CD8-positive, alpha-beta memory T cell (primary cell): ENCODE measurements at places on chromosomes 5 and 9. TPM values are rescaled to one million over a fixed set of nuclear protein-coding genes. Genes with fewer than 3 reads are reported as not detected.

The BOD1 gene
- total RNA-seq, result 23.0 TPM

The CSF1R gene
- total RNA-seq, result 1.7 TPM

The CMBL gene
- total RNA-seq, result 3.8 TPM

The SPAAR gene
- total RNA-seq, result not detected

The TMEM252 gene
- not detected for total RNA-seq

The PHPT1 gene
- 110 TPM for total RNA-seq

The ANKRD18A gene
- total RNA-seq, result 2.1 TPM

The OR1Q1 gene
- not detected for total RNA-seq

The CNTFR gene
- not detected for total RNA-seq

DNA sequence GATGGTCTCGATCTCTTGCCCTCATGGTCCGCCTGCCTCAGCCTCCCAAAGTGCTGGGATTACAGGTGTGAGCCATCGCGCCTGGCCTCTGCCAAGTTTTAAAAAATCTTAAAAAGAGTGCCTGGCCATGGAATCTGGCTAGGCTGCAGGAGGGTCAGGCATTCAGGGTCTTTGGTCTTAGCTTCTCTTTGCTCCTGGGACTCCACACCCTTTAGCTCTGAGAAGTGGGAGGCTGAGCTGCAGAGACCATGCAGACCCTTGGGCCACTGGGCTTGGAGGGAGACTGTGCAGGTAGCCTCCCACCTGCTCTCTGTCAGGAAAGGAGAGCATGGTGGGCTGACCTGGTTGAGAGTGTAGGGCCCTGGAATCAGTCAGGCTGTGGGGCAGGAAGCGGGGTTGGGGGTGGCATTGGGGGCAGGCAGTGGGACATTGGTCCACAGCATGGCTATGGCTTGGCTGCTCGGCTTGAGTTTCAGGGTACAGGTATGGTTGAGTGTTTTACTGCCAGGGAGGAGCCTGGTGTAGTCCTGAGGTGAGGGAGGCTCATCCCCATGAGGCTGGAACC lies 20.8 kb downstream of the PHF2 start:
- peaks cover 50% of the 10 kb centered on the region for H3K4me1 ChIP-seq
- no peaks in the 10 kb centered on the region for H3K27me3 ChIP-seq
- DNase-seq, result no peak
- H3K36me3 ChIP-seq, result no peaks in the 10 kb centered on the region
- H3K4me3 ChIP-seq, result no peak overlapping the region
- no peak overlapping the region for H3K27ac ChIP-seq

- no peaks in the 10 kb centered on the region for H3K27me3 ChIP-seq
- H3K36me3 ChIP-seq, result no peaks in the 10 kb centered on the region
- DNase-seq, result no peak
These were observed 76.3 kb downstream of the HSPA4 start for GRCh38 chr5:133128066-133128465.

DNA sequence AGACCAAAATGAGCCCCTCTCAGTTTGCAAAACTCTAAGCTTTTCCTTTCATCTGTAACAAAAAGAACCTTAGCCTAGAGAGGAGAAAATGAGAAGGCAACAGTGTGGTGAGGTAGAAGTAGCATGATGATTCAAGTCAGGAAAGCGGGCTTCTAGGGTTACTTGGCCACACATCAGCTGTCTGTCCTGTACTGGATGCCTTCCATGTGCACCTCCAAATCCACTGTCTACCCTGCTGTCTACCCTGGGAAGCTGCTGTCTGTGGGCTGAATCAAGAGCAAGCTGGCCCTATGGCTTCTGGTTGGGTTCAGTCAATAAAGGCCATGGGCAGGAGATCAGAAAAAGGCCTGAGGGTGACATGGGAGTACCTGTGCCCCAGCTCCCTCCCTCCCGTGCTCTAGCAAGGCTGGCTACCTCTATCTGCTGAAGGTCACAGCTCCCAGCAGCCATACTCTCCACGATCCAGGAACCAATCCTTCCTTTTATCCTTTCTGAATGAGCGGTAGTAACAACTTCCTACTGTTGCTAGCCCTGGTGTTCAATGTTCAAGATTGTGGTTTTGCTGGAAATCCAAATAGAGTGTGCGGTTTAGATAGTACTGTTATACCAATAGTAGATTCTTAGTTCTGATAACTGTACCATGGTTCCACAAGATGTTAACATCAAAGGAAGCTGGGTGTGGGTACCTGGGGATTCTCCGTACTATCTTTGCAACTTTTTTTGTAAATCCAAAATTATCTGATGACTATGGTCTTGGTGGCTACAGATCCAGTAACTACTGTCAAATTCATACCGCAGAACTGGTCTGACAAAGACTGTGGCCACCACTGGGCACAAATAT lies 191.0 kb downstream of the ESM1 start:
- H3K4me1 ChIP-seq, result peaks cover 7% of the 10 kb centered on the region
- no peak overlapping the region for H3K4me3 ChIP-seq
- no peaks in the 10 kb centered on the region for H3K27me3 ChIP-seq
- no peak for DNase-seq

GRCh38 chr5:43231977-43232376 lies 40.0 kb downstream of the NIM1K start:
- no peaks in the 10 kb centered on the region for H3K4me1 ChIP-seq
- H3K4me3 ChIP-seq, result no peak overlapping the region
- H3K36me3 ChIP-seq, result no peaks in the 10 kb centered on the region
- no peaks in the 10 kb centered on the region for H3K27me3 ChIP-seq
- no peak for DNase-seq
- H3K27ac ChIP-seq, result no peak overlapping the region

DNA sequence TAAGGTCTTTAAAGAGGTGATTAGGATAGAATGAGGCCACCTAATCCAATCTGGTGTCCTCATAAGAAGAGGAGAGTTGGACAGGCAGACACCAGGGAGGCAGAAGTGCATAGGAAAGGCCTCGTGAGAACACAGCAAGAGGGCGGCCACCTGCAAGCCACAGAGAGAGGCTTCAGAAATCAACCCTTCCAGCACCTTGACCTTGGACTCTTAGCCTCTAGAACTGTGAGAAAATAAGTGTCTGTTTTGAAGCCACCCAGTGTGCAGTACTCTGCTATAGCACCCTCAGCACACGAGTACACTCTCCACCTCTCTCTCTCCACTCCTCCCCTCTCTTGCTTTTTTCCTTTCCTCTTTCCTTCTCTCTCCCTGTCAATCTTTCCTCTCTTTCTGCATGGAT lies 26.8 kb downstream of the NIPAL4 start:
- no peaks in the 10 kb centered on the region for H3K4me1 ChIP-seq
- H3K27me3 ChIP-seq, result no peaks in the 10 kb centered on the region
- H3K36me3 ChIP-seq, result no peaks in the 10 kb centered on the region
- H3K27ac ChIP-seq, result no peak overlapping the region

DNA sequence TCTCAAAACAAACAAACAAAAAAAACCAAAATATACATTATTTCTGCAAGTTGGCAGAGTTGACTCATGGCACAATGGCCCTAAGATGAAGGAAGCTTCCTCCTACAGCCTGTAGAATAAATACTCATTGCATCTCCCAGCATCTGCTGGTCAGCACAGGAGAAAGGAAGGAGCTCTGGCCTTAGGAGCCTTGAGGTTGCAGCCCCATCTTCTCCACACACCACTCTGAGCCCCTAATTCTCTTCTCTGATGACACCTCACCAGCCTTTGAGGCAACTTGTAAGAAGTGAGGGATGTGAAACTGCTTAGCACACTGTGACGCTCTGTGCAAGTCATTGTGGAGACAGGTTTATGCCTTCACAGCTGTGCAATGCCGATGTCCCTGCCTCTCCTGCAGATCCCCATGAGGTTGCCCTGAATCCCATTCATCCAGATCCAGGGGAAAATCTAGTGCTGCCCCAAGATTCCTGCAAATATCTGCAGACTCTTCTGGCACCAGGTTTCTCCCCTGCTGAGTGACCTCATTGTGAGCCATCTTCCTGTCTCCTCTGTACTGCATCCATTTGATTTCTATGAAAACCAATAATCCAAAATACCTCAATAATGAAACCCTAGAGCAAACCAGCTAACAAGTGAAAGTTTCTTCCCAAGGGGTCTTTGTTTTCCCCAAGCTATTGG lies 65.3 kb upstream of the TGFBR1 start:
- H3K27me3 ChIP-seq, result no peaks in the 10 kb centered on the region
- H3K4me1 ChIP-seq, result peaks cover 4% of the 10 kb centered on the region
- no peak overlapping the region for H3K4me3 ChIP-seq
- no peaks in the 10 kb centered on the region for H3K36me3 ChIP-seq
- no peak overlapping the region for H3K27ac ChIP-seq

- no peaks in the 10 kb centered on the region for H3K4me1 ChIP-seq
- no peaks in the 10 kb centered on the region for H3K36me3 ChIP-seq
- H3K27me3 ChIP-seq, result no peaks in the 10 kb centered on the region
These were observed 121.1 kb downstream of the BOD1 start for GRCh38 chr5:173495225-173495904.

- H3K4me3 ChIP-seq, result no peak overlapping the region
- H3K36me3 ChIP-seq, result no peaks in the 10 kb centered on the region
- no peaks in the 10 kb centered on the region for H3K4me1 ChIP-seq
- H3K27me3 ChIP-seq, result no peaks in the 10 kb centered on the region
- DNase-seq, result no peak
- H3K27ac ChIP-seq, result no peak overlapping the region
These were observed 64.3 kb downstream of the FEM1C start for GRCh38 chr5:115480271-115480670.

- no peak for DNase-seq
- H3K4me3 ChIP-seq, result no peak overlapping the region
- H3K27ac ChIP-seq, result no peak overlapping the region
These were observed 2.4 kb downstream of the EDF1 start for GRCh38 chr9:136863623-136864273.

- H3K4me3 ChIP-seq, result no peak overlapping the region
- no peaks in the 10 kb centered on the region for H3K27me3 ChIP-seq
- H3K27ac ChIP-seq, result no peak overlapping the region
- H3K4me1 ChIP-seq, result peaks cover 14% of the 10 kb centered on the region
- peaks cover 5% of the 10 kb centered on the region for H3K36me3 ChIP-seq
- DNase-seq, result no peak
These were observed 5.4 kb downstream of the NNT start for GRCh38 chr5:43608406-43608805.

DNA sequence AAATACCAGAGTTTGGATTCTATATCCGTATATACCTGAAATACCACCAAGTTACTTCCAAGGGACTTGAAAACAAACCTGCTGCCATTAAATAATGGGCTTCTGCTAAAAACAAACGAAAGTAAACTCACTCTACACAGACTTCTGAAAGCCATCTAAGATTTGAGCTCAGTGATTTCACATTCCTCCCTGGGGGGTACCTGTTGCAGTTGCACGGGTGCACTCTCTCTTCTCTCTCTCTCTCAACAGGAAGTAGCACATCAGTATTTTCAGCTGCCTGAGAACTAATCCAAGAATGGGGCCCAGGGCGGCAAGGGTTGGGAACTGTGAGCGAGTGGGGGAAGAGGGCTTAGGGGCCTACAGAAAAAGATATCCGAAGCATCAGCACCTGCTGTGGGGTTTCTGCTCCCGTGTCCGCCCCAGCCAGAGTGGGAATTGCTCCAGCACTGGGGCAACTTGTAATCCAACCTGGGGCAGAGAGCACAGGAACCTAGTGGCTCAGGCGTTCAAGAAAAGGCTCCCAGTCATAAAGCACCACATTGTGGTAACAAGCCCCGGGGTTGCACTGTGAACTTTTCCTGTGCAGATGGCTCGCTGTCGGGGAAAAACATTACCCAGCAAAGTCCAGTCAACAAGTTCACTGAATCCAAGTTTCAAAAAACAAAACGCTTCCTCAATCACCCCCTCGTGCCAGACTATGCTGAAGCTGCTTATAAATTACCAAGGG lies 99.8 kb downstream of the EFNA5 start:
- no peaks in the 10 kb centered on the region for H3K27me3 ChIP-seq
- peak overlapping the region; percentile 76 for H3K4me3 ChIP-seq
- peak overlapping the region; percentile 1 for H3K27ac ChIP-seq
- peaks cover 14% of the 10 kb centered on the region for H3K4me1 ChIP-seq

GRCh38 chr5:150000990-150001659 lies 586 bp downstream of the HMGXB3 start:
- H3K4me3 ChIP-seq, result peak overlapping the region; percentile 81
- peaks cover 20% of the 10 kb centered on the region for H3K4me1 ChIP-seq
- H3K27me3 ChIP-seq, result no peaks in the 10 kb centered on the region
- peak; percentile 37 for DNase-seq
- peak overlapping the region; percentile 73 for H3K27ac ChIP-seq

DNA sequence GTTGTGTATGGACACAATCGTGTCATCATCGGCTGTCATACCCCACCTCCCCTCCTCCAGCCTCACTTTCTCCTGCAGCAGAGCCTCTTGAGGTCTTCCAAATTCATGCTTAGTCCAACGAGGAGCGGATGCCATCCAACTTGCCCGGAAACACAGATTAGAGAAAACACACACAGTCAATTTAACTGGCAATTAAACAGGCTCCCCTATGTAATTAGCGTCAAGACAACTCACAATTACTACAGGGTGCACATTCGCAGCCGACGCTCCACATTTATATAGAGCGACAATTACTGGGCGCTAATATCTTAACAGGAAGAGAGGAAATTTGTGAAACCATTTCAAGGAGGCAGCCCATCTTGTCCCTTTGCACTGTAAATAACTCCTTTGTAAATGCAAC lies 86.0 kb upstream of the ZNF618 start:
- no peaks in the 10 kb centered on the region for H3K36me3 ChIP-seq
- no peak overlapping the region for H3K4me3 ChIP-seq

GRCh38 chr9:6973762-6974161 lies 216.0 kb downstream of the KDM4C start:
- H3K36me3 ChIP-seq, result no peaks in the 10 kb centered on the region
- no peak for DNase-seq
- H3K27me3 ChIP-seq, result no peaks in the 10 kb centered on the region
- H3K4me1 ChIP-seq, result no peaks in the 10 kb centered on the region
- H3K4me3 ChIP-seq, result no peak overlapping the region
- H3K27ac ChIP-seq, result no peak overlapping the region

DNA sequence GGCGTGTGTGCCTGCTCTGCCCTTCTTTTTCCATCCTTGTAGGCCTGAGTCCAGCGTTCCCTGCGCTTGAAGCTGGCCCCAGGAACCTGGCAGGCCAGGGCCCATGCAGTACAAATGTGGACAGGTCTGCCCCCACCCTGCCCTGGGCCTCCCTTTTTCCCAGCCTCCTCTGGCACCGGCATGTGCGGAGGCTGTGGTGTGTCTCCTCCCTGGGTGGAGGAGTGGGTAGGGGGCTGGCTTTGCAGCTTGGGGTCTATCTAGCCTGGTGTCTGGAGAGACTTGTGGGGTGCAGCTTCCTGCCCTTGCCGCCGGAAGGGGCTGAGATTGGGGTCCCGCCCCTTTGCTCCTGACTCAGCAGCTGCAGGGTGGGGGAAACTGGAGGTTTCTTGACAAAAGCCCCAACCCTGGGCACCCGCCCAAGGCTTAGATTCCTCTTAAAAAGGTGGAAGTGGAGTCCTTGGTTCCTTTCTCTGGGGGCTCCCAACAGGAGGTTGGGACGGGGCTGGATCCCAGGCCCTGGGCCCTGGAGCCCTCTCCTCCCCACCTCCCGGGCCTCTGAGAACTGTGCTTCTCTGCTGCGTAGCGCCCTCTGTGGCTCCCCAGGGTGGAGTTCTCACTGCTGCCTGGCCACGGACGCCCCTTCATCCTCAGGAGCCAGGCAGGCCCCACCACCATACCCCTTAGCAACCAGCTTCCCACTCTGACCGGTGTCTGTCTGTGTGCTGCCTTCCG lies 18.0 kb downstream of the RXRA start:
- H3K27me3 ChIP-seq, result no peaks in the 10 kb centered on the region
- no peak overlapping the region for H3K27ac ChIP-seq
- no peak overlapping the region for H3K4me3 ChIP-seq
- DNase-seq, result peak; percentile 27
- no peaks in the 10 kb centered on the region for H3K4me1 ChIP-seq
